Dermis microvascular lymphatic vessel endothelial cell (primary cell): ENCODE measurements at places on chromosomes 1 and 21. TPM values are rescaled to one million over a fixed set of nuclear protein-coding genes. Genes with fewer than 3 reads are reported as not detected.

GRCh38 chr1:164524810-164525209, 34.2 kb upstream of the PBX1 start:
- no peak for DNase-seq

- peak; percentile 66 for DNase-seq
Observed at GRCh38 chr1:168287237-168287664, 6.6 kb downstream of the TBX19 start.

GRCh38 chr21:25283720-25284119, 323.6 kb downstream of the MRPL39 start:
- no peak for DNase-seq

DNA sequence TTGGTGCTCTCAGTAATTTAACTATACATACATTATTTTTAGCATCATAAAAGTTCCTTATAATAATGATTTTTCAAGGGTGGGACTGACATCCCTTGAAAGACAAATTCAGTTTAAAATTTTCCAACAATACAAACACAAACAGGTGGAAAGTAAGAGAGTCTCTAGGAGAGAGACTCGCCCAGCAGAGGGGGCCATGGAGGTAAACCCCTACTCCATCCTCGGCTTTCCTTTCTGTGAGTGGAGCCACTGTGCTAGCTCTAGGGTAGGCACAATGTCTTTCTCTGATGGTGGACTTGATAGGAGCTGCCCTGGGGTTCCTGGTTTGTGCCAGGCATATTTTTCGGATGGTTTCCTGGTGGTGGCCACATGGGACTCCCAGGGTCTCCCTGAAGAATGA, 8.3 kb downstream of the CSMD2 start:
- DNase-seq, result no peak

DNA sequence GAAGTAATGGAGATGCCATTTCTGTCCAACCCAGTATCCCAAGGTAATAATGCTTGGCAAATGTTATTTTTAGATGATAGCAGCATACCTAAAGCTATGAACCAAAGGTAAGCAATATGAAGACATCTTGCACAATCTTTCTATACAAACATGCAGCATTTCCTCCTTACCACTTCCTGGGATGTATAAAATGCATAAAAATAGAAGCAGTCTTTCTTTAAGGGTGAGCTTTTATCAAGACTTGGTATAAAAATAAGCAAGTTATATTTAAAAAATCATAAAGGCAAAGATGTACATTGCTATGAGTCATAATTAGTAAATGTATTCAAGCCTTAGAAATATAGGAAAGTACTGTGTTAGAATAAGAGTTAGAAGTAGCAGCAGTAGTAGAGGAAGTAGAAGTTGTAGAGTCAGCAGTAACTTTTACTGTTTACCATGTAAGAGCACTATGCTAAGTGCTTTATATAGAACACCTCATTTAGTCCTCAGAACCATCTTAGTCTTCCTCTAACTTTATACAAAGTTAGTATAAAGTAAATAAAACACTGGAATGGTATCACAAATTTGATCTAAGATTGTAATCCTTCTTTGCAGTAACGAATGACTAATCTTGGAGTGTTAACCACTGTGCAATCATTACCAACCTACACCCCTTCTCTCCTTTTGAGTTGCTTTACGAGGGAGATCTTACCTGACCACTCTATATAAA, 371.3 kb downstream of the VAV3 start:
- DNase-seq, result no peak

DNA sequence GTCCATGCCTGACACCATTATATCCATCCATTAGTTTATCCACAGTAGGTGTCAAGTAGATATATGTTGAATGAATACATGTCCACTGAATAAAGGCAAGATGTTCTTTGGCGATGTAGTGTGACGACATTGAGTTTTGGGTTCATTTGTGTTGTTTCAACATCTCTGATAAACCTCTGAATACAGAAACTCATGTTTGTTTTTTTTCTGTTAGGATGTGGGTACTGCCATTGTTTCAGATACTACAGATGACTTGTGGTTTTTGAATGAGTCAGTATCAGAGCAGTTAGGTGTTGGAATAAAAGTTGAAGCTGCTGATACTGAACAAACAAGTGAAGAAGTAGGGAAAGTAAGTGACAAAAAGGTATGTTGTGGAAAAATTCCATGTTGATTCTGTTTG, 28.1 kb downstream of the MDM4 start:
- peak; percentile 55 for DNase-seq

- no peak for DNase-seq
Observed at GRCh38 chr1:92992054-92992453, 30.8 kb upstream of the DIPK1A start.

DNA sequence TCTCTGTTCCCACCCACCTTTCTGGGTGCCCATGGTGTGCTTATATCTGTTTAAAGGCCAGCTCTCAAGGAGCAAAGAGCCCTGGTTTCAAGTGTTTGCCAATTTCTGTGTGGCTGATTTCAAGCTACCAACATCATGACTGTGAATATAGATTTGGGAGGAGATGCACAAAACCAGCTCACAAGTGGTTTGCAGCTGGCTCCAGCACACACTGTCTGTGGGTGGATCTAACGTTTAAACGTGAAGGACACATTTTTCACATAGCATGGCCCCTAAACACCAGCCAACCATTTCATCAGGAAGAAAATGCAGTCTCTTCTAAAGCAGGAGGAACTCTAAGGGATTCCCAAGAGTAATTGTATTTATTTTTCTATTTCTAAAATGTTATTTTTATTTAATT, 65.2 kb downstream of the FCRL5 start:
- DNase-seq, result no peak

Gene ERO1B
- total RNA-seq, result 3.7 and 4.0 TPM in 2 replicates

- DNase-seq, result peak; percentile 87
Observed at GRCh38 chr1:37477198-37477931, 3.0 kb downstream of the ZC3H12A start.

GRCh38 chr1:2068951-2069350, 18.7 kb downstream of the PRKCZ start:
- DNase-seq, result no peak

DNA sequence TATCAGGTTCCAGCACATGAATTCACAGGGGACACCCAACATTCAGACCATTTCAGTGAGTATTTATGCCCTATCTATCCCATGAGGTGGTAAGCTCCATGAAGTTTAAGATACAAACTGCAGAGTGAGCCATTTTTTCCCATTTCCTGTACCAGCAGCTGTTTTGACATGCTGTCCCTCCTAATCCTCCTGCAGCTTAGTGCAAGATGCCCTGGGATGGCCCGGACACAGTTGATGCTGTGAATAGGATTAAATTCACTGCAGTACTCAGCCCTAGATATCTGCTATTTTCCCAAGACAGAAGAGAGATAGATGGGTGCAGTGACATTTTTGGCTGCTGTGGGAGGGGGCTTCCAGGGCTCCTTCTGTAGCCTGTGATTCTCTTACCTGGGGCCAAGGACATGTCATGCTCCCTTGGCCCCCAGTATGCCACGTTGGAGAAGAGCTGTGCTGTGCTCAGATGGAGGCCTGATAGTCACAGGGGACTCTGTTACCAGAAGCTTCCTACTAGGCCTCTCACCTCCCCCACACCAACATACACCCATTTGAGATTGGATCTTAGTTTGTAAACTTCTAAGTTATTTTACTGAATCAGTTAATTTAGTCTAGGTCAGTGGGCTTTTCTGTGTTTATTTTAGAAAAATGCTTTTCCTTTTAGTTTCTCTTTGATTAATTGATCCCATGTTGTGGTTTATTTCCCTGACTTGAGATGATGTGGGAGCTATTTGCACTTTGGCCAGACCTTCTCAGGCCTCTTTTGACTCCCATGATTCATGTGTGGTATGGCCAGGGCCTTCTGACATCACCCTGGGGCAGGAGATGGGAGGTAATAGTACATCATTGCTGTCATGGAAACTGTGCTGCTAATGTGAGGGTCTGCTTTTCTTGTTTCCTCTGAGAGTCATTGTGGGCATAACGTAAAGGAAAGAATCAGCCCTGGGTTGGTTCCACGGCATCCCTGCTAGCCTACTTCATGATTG, 92.6 kb downstream of the ST3GAL3 start:
- no peak for DNase-seq

DNA sequence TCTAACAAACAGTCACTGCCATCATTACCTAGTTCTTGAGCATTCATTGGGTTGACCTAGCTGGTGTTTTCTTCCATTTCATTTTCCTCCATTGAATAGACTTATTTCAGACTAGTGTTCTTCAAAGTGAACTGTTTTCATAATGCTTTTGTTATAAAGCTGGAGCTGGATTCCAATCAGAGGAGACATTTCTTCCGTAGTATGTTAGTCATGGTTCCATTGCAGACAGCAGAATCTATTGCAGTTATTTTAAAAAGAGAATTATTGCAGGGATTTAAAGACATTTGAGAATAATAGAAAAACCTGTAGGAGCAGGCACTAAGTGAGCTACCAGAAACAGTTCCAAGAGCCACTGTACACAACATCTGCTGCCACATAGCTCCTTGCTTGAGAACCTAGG, 50.0 kb downstream of the HHAT start:
- no peak for DNase-seq

Gene NID1
- total RNA-seq, result 175 and 328 TPM in 2 replicates

DNA sequence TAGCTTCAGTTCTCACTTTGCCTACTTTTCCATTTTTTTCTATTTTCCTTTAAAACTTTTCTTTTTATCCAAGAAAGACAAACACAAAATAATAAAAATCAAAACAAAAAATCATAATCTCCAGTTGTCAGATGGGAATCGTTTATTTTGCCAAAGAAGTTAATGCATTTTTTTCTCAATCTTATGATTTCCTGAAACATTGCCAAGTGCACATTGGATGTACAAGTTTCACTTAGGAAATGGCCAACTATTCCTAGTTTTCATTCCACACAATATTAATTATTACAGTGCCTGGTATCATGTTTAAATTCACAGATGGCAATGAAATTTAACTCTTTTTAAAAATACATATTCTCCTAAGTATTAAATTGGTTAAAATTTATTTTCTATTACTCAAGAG, 1050.5 kb downstream of the TTLL7 start:
- peak; percentile 53 for DNase-seq

- peak; percentile 70 for DNase-seq
Observed at GRCh38 chr21:27700974-27701614, 734.2 kb upstream of the ADAMTS5 start.

DNA sequence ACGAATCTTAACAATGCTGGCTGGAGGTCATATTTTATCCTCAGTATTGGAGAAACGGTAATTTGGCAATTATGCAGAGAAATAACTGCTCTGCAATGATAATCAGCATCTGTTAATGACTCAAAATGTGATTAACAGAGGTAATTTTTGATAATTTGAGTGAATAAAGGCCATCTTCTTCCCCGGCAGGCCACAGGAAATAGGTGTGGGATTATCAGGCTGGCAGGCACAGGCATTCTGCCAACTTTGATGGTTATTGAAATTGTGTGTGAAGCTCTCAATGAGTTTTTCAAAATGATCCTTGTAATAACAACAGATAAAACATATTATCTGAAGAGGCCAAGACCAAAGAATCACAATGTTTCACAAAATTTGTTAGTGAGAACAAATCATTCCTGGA, 309.0 kb downstream of the PTGER3 start:
- DNase-seq, result no peak

Gene ADAMTSL4
- total RNA-seq, result 0.13 and 0.25 TPM in 2 replicates

- DNase-seq, result no peak
Observed at GRCh38 chr1:12518931-12519692, 98.9 kb downstream of the DHRS3 start.

- DNase-seq, result no peak
Observed at GRCh38 chr1:214707306-214708087, 104.5 kb downstream of the CENPF start.

DNA sequence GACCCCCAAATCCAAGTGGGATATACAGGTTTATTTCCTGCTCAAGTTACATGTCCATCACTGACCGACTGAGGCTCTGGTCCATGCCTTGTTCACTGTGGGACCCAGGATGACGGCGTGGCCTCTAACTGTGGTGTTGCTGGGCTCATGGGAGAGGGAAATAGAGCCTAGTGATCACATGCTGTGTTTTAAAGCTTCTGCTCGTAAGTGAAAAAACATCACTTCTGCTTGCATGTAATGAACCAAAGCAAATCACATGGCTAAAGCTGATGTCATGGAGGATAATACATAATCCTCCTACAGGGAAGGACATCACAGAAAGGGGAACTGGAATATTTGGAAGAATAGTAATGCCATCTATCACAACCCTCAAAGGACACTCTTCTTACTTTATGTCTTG, 107.6 kb downstream of the FASLG start:
- DNase-seq, result no peak

GRCh38 chr1:79259390-79260336, 253.1 kb upstream of the ADGRL4 start:
- DNase-seq, result peak; percentile 1

DNA sequence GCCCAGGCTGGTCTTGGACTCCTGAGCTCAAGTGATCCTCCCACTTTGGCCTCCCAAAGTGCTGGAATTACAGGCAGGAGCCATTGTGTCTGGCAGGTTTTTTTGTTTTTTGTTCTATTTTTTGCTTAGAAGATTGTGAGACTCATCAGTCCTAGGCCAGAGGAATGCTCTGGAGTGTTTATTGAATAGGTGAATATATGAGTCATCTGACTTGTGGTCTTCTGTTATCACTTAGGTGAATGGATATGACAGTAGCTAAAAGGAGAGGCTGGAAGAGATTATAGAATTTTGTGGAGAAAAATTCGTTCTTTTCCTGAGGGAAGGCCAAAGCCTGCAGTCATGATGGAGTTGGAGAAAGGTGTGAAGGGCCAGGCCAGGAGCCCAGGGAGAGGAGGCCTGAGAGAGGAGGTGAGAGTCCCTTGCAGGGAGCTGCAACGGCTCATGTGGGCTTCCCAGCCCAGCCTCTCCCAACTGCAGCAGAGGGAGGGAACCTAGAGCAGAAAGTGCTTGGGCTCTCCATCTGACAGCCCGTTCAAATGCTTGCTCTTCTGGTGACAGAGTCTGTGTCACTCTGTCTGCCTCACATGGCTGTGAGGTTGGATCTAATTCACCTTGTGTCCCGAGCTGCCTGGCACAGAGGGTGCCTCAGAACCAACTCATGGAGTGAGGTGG, 31.6 kb upstream of the ACOT11 start:
- no peak for DNase-seq

DNA sequence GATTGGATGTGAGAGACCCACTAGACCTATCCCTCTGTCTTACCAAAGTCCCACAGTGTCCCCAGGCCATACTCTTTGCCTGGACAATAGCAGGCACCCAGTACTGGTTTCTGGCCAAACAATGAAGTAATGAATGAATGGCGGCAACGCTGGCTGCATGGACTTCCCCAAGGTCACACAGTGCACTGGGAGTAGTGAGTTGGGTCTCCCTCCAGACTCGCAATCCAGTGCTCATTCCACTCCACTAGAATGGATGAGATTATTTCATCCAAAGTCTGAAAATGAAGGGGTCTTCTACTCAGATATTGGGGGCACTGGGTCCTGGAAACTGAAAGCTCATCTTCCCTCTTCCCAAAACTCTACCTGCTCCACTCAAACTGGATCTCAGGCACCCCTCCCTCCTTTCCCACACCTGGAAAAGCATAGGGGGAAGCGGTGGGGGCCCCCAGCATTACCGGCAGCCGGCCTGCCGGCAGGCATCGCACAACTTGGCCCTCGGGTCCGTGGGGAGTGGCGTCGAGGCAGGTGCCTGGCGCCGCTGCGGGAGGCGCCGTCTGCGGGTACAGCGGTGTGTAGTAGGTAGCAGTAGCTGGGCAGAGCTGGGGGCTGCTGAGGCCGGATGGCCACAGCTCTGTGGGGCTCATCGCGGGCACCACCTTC, 816 bp downstream of the E2F2 start:
- DNase-seq, result no peak

Gene MEAF6
- 34.1 and 39.4 TPM in 2 replicates for total RNA-seq

GRCh38 chr1:109722908-109723691, 11.0 kb downstream of the GSTM5 start:
- DNase-seq, result no peak

Gene PDZK1IP1
- 0.13 TPM in 2 replicates for total RNA-seq
